Naive thymus-derived CD4-positive, alpha-beta T cell (primary cell): ENCODE measurements at places on chromosomes 7 and 10. TPM values are rescaled to one million over a fixed set of nuclear protein-coding genes. Genes with fewer than 3 reads are reported as not detected.

The OTUD1 gene
- total RNA-seq, result 40.7 TPM

The GSTO2 gene
- 2.5 TPM for total RNA-seq

The ACTL6B gene
- not detected for total RNA-seq

The CCDC172 gene
- not detected for total RNA-seq

The MKX gene
- not detected for total RNA-seq

The ARHGAP12 gene
- total RNA-seq, result 8.9 and 10.6 TPM in 2 replicates

The NPSR1 gene
- total RNA-seq, result not detected

The EPDR1 gene
- 0.64 TPM for total RNA-seq

The AGR3 gene
- not detected for total RNA-seq

The FRMD4A gene
- total RNA-seq, result 1.3 TPM

The TCAF2 gene
- 20.2 TPM for total RNA-seq

DNA sequence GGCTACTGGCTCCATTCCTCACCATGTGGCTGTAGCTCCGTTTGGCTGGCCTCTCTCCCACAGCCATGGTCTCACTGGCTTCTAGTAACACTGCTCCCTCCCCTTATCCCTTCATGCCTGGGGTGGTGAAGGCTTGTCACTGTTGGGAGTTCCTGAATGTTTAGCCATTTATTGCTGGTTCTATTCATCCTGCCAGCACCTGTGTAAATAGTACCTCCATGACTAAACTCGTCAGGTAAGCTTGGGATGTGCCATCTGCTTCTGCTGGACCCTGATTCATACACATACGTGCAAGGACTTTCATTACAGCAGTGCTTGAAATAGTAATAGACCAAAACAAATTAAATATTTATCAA lies 61.6 kb downstream of the CCDC71L start:
- DNase-seq, result no peak

- no peak for DNase-seq
Measured at GRCh38 chr7:32036557-32036956, 33.6 kb downstream of the PDE1C start.

- DNase-seq, result no peak
Measured at GRCh38 chr7:66682350-66683093, 53.8 kb downstream of the KCTD7 start.

DNA sequence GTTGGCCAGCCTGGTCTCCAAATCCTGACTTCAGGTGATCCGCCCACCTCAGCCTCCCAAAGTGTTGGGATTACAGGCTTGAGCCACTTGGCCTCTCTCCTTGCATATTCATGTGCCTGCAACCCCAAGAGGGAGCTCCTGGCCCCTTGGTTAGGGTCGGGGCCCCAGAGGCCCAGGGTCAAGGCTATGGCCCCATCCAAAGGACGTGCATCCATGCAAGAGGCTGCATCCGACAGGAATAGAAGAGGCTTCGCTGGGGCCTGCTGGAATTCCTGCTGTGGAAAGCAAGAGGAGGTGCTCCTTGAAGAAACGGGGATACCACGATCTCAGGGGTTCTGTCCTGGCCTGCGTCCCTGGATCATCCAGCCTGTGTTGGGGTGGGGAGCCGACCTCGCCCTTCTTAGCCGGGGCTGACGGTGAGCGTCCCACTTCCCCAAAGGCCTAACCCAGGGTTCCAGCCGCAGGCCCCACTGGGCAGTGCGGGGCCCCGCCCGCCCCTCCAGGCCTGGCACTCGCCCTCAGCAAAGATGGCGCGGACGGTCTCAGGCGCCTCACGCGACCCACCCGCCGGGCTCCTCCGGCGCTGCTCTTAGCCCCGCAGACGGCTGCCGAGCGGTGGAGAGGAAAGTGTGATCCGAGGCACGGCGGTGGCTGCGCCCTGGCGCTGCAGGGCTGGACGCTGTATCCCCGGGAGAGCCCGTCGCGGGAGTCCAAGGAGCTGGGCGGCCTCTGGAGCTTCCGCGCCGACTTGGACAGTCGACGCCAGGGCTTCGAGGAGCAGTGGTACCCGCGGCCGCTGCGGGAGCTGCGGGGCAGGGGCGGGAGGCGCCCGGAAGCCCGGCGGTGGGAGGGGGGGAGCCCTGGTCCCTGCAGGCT lies 54.7 kb downstream of the ZNF727 start:
- no peak for DNase-seq

- DNase-seq, result no peak
Measured at GRCh38 chr7:123652406-123652805, 3.3 kb upstream of the LMOD2 start.

GRCh38 chr10:86314616-86315548 lies 51.7 kb downstream of the GRID1 start:
- no peak for DNase-seq

GRCh38 chr7:128697302-128697905 lies 25.3 kb downstream of the GARIN1A start:
- DNase-seq, result peak; percentile 5

- DNase-seq, result no peak
Measured at GRCh38 chr10:33217854-33218253, 116.6 kb downstream of the NRP1 start.

- no peak for DNase-seq
Measured at GRCh38 chr7:136874393-136875032, 6.1 kb downstream of the CHRM2 start.

- DNase-seq, result no peak
Measured at GRCh38 chr10:58653139-58653538, 140.5 kb downstream of the BICC1 start.

GRCh38 chr10:1048732-1049424 lies at the start of gene IDI1:
TSS of gene IDI1 (minus strand) at chr10:1049119. CDS start at chr10:1049003, 116 bp downstream.
- peak; percentile 96 for DNase-seq

DNA sequence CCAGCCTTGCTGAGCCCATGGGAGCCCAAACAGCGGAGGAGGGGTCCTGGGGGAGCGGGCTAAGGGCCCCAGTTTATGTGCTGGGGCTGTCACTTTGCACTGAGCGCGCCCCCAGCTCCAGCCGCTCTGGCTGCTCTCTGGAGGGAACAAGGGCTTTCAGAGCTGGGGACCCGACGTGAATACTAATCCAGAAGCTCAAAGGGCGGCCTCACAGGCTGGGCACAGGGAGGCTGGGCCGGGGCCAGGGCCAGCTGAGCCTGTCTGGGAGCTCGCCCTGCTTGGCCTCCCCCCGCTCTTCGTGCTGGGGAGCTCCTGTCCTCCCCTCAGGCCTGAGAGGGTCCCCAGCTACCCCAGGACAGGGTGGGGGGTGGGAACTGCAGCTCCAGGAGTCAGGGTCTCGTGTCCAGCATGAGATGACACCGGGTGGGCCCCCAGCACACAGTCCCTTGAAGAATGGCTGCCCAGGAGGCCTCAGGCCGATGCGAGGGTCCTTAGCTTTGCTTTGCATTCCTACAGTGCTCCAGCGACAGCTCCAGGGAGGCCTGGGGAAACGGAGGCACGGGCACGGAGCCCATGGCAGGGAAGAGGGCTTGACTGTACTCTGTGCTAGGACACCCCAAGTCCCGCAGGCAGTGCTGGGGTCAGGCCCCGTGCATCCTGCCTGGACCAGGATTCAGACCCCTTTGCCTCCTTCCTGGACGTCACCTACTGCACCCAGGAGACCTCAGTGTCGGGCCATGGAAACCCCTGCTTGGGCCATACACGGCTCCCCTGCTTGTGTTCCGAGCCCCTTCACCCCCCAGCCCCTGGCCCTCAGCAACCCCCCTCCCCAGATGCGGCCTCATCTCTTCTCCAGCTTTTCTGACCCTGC lies 5.8 kb upstream of the AMZ1 start:
- no peak for DNase-seq

DNA sequence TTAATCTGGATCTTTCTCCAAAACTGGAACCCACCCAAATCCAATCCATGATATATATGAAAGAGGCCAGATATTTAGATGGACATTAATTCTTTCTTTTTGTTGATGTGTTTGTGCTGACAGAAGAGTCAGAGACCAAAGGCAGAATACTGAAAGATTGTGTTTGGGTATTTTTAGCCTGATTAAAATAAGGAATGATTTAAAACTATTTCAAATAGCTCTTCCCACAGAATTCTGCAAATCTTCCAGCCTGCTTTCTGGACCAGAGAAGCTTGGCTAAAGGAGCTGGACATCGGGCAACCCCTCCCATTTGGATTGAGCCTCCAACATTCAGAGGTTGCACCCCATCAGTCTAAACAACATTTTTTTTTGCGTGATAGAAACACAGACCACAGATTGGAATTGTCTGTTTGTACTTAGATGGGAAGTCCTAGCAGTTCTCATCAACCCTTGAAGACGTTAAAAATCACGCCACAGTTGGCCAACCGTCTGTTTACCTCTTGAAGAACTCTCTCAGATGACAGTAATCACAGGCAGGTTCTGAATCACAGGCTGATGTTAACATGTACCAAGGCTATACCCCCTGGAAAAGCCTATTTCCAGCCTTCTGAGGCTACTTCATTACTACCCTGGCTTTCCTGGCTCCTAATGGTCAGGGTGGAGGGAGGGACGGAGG lies 155.2 kb upstream of the NRP1 start:
- no peak for DNase-seq

DNA sequence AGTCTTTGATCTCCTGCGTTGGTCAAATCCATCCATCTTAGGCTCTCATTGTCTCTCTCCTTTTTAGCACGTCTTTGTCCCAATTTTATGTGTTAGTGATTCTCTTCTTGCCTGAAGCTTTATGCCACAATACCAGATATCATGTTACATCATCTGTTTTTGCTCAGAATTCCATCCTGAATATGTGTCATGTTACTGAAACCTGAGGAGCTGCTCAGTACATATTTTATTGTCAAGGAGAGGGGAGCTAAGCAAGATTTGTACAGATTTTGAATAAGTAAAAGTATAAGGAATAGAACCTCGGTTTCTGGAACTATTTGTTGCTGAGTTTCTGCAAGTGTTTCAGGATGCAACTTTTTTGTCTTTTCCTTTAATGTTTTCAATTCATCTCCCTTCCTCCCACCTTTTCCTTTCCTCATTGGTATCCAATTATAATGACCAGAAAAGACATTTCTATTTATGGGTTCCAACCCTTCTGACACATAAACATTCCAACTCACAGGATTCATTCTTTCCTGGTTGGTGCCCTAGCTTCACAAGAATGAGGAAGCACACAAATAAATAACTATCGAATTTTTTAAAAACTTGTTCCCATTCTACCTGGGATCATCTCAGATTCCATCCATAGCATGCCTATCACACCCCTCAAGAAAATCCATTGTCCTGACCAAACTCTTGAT lies 291.8 kb downstream of the CRPPA start:
- no peak for DNase-seq

DNA sequence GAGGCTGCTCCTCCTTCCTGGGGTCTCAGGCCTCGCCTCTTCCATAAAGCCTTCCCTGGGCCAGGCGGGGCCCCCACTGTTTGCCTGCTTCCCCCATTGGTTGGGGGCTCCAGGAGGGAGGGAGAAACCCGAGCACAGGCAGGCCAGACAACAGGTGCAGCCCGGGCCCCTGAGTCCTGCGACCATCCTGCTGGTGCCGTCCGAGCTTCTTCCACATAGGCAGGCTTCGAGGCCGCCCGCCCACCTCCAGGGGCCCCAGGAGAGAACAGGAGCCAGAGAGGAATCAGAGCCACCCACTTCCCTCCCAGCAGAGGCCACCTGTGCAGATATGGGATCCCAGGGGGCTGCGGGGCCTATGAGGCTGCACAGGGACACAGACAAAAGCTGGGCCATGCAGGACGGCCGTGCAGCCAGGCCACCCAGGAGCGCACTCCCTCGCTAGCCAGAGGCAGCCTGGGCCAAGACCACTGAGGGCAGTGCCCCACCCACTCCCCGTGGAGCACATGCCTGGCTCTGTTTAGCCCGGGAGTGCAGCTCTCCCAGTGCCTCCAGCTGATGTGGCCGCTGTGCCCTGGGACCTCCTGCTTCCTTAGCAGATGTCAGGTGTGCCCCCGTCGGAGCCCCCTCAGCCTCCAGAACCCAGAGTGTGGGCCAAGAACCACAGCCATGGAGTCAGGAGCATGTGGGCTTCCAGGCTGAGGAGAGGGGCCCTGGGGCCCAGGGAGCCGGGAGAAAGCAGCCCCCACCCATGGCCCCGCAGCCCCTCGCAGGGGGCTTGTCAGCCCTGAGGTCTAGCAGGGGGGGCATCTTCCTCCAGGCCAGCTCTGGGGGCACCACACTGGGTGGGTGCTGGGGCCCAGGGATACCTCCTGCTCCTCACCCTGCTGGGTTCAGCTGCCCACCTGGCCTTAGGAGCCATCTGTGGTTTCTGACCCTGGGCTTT lies 59.9 kb upstream of the INPP5A start:
- DNase-seq, result no peak

DNA sequence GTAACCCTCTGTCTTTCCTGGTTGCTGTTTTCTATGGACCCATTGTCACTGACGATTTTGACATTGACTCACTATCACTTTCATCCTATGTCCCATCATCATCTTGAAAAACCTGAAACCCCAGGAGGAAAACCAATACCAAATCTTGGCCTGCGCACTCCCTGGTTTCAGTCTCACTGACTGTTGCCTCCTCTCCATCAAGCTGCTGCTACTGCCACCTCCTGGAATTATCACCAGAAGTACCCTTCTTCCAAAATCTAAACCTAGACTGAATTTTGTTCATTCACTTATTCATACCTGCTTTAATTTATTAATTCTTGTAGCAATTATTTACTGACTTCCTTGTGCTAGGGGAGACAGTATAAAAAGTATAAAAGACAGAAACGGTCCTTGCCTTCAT lies 44.5 kb upstream of the ACBD5 start:
- DNase-seq, result peak; percentile 30

DNA sequence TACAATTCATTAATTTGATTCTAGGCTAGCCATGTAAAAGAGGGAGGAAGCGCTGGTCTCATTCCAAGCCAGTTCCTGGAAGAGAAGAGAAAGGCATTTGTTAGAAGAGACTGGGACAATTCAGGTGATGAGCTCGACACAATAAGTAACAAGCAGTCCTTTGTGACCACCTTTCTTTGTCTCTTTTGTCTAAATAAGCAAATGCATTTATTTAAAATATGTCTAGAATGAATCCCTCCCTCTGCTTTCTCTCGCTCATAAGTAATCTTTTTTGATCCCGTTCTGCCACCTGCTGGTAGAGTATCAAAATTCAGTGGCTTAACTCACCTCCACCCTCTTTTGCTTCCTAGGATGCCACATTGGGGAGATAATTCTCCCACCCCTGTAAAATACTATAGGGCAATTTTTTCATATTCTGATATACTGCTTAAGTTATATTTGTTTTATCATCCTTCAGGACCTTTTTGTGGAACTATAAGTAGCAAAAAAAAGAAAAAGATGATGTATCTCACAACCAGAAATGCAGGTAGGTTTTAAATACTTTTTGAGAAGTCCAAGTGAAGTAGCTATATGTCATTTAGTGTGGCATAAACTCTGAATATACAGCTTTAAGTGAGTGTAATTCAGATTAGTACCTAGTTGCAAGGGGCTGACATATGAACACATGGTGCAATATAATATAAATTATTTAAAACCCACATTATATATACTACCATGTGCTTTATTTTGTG lies 91.5 kb downstream of the GSDME start:
- peak; percentile 14 for DNase-seq

GRCh38 chr10:116629340-116629739 lies 8.6 kb downstream of the PNLIPRP2 start:
- DNase-seq, result no peak

DNA sequence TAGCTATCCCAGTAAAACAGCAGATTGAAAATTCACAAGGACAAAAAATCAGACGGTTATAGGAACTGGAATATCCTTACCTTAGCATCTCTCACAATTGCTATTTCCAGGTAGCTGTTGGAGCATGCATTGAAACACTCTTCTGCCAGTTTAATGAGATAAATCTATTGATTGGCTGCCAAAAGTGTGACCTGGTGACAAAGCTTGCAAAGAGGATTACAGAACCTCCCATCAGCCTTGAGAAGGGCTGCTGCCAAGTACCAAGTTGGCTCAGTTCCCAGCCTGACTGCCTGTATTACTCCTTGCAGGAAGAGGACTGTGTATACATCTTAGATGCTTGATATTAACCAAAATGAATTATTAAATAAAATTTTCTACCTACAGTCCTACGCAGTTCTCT lies 5.1 kb downstream of the PRLHR start:
- DNase-seq, result no peak

- no peak for DNase-seq
Measured at GRCh38 chr7:114021135-114021534, 102.3 kb upstream of the PPP1R3A start.
